Gastrocnemius medialis (tissue), 4 donors: ENCODE measurements at places on chromosomes 1 and 21.

GRCh38 chr21:31342348-31342747 lies 1.7 kb downstream of the TIAM1 start:
- no peak for DNase-seq

GRCh38 chr1:240399381-240399780 lies 212.6 kb downstream of the GREM2 start:
- no peak for DNase-seq

DNA sequence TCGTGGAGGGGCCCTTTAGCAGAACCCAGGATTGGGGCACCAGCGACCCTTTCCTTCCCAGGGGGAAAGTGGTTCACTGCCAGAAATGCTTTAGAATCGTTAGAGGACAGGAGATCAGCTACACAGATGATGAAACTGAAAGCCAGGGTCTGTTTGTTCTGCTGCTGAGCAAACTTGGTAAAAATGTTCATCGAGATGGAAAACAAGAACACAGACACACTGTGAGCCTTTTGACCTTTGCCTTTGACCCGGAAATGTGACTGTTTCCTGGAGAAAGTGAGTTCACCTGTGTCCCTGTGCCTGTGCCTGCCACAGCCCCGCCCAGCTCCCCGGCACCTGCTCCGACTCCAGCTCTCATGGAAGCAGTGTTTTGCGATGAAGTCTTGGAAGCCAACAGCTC lies 234.3 kb downstream of the CAMTA1 start:
- DNase-seq, result no peak

GRCh38 chr1:12172042-12172851 lies 5.5 kb downstream of the TNFRSF1B start:
- no peak for DNase-seq

GRCh38 chr1:202709276-202710041 lies 795 bp downstream of the SYT2 start:
- DNase-seq, result no peak
